ENCODE measurements at places on chromosomes 16 and 17. TPM values are rescaled to one million over a fixed set of nuclear protein-coding genes. Genes with fewer than 3 reads are reported as not detected.

The TBKBP1 gene
- polyA plus RNA-seq = 2.4 TPM

The KCNJ12 gene
- polyA plus RNA-seq = 0.11 TPM

The RGS11 gene
- polyA plus RNA-seq = 0.14 TPM

The CORO6 gene
- polyA plus RNA-seq = 4.0 TPM

The TAC4 gene
- not detected for polyA plus RNA-seq

The OR4D1 gene
- polyA plus RNA-seq = not detected

The EPN3 gene
- polyA plus RNA-seq = 101 TPM

The ACSM5 gene
- not detected for polyA plus RNA-seq

Measured in mammary epithelial cell (primary cell).